Activated naive CD4-positive, alpha-beta T cell treated with Interleukin-2 at 50 U/mL for 16 hours (primary cell): ENCODE measurements at places on chromosomes 7 and 10.

GRCh38 chr7:112414855-112415490 lies 35.3 kb upstream of the IFRD1 start:
- DNase-seq: no peak

DNA sequence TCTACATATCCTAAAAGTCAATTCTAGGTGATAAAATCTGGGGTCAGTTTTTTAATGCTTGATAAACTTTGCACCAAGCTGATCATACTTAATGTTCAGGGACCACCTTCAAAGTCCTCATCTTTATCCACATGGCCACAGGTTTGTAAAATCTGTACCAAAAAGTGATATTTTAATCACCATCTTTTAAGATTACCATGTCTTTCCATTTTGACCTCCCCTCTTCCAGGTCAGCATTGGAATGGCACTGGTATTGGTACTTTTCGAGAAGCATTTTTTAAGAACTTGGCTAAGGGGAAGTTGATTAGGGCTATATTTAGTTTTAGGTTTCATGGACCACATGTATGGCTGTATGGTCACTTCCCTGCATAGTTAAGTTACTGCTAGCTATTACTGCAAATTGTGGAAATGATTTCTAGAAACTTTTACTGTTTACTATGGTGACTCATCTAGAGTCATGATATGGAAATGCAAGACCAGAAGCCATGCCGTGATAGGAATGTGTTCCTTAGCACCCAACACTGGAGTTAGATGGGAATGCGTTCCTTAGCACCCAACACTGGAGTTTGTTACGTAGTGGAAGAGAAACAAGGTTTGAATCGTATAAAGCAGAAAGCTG lies 50.8 kb upstream of the ABLIM1 start:
- DNase-seq: no peak

DNA sequence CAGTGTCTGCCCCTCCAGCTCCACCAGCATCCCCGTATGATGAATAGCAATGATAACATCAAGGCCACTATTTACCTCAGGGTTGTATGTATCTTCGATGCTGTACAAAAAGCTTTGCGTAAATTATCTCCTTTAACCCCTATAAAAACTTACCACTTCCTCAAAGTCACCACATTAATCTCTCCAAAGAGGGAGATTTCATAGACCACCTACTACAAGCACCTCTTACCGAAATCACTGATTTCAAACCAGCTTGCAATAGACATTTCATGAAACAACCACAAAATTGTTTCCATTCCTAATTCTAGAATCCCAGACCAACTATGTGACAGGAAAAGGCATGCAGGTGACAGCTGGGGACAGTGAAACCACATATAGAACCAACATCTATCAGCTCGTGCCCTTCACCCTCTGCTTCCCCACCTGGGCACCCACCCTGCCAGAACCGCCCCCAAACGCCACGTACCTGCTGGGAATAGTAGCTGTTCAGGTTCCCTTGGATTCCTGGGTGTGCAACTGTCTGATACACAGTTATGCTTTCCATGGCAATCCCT lies 20.1 kb upstream of the MMP21 start:
- DNase-seq: no peak

GRCh38 chr10:51918440-51918839 lies 219.0 kb upstream of the CSTF2T start:
- no peak for DNase-seq

DNA sequence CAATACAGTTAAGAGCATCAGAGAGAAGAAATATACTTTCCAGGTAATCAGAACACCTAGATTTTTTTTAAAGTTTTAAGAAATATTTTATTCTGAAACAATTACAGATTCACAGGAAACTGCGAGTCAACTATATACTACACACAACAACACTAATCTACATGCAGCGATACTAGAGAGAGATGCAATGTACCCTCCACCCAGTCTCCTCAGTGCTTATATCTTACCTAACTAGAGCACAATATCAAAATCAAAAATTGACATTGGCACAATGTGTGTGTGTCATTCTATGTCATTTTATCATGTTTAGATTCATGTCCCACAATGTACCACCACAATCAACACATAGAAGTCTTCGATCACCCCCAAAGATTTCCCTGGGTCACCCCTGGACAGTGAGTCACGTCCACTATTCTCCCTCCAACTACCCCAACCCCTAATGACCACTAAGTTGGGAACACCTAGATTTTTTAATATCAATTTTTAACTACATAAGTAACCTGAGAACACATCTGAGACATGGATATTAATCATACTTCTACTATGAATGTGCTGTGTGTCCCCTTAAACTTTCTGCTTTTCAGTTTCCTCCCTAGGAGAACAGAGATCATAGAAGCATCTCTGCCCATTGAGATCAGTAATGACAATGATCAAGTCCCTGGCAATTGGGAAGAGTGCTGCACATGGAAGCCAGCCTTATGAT lies 86.5 kb downstream of the GSAP start:
- no peak for DNase-seq

DNA sequence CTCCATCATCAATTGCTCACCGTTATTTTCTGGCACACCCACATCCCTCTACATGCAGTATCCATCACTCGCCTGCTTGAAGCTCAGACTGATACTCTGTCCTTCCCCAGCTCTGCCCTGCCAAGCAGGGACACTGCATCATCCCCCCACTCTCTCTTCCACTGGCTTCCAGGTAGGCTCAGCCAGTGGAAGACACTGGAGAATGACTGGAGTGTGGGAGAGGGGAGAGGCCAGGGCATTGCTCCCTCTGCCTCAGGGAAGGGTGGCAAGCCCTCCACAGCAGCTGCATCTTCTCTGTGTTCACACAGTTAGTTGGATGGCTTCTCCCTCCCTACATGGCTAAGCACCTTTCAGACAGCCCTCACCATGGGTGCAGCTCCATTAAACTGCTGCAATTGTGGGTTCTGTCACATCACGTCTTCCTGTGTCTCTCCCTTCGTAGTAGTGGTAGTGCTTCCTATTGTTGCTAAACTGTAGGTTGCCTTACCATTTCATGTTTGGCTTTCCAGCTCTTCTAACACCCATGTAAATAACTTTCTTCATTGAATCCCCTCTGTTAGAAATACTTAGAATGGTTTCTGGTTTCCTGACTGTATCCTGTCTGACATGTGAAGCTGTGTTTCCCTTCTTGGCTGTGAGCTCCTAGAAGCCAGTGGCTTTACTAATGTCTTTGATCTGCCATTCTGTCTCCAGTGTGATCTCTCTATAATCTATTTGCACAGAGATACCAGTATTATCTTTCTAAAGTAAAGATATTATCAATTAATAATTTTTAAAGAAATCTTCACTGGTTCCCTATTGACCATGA lies 483.7 kb upstream of the LRRN3 start:
- no peak for DNase-seq

GRCh38 chr10:49629431-49629881 lies 15.6 kb downstream of the CHAT start:
- no peak for DNase-seq

DNA sequence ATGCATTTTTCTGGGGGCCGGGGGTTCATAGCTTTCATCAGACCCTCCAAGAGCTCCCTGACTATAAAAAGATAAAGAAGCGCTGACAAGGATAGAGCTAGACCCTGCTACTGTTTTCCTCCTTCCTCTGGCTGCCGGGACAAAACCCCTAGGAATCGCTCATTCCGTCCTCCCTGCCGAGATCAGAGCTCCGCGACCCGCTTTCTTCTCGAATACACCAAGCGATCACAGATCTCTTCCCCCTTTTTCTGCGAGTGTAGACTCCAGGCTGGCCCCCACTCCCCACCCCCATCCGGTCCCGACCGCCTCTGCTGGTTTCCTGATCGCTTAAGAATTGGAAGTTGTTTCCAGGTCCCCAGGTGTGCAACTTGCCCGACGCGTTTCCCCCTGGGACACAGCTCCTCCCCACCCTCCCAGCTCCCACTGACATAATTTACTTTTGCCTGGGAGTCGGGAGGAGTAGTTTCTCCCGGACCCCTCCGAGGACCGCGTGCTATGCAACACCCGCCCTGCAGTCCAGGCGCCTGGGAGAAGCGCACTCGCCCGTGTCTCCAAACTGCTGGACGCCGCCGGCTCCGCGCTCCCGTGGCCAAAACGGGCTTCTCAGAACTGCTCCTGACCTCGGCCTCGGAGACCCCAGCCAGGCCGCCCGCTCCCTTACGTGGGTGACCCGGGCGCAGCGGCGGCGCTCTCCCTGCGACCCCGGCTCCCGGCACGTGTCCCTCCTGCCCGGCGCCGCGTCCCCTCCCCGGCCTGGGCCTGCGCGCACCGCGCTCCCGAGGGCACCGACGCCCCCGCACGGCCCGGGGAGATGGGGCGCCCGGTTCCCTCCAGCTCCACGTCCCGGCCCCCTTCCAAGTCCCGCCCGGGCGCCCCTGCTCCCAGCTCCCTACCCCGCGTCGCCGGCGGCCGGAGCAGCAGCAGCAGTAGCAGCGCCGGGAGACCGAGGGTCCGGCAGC lies 552 bp downstream of the IL15RA start:
- DNase-seq: peak; percentile 52

- no peak for DNase-seq
Observed at GRCh38 chr10:3926675-3927525, 141.9 kb upstream of the KLF6 start.

DNA sequence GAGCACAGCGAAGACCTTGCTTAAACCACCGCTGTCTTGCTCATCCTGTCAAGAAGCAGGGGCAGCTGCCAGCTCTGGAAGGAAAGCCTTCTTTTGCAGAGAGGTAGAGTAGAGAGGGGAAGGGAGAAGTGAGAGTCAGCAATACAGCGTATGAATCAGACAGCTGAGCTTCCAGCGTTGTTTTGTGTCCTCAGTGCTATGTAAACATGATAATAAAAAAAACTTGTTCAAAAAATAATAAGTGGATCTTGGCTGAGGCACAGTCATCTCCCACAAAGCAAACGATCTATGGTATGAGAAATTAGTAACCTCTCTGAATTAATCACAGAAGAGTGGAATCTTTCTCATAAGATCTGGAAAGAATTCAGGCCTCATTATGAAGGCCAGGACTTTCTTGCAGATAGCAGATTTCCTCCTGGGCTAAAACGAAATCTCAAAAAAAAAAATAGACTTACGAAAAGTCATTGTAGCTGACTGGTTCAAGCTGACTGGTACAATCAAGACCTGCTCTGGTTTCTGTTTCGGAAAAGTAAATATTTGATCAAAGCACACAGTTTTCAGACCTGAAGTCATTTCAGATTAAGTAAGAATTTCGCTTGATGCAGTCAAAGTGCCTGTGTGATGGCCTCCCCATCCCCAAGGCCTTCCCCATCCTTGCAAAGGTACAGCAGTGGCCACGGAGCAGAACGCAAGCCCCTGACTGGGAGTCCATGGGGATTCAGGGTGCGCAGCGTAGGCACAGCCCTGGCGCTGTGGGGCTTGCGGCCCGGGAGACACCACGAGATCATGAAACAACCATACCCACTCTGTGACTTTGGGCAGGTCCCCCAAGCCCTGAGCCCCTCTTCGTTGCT lies 29.4 kb downstream of the CHST15 start:
- DNase-seq: no peak

DNA sequence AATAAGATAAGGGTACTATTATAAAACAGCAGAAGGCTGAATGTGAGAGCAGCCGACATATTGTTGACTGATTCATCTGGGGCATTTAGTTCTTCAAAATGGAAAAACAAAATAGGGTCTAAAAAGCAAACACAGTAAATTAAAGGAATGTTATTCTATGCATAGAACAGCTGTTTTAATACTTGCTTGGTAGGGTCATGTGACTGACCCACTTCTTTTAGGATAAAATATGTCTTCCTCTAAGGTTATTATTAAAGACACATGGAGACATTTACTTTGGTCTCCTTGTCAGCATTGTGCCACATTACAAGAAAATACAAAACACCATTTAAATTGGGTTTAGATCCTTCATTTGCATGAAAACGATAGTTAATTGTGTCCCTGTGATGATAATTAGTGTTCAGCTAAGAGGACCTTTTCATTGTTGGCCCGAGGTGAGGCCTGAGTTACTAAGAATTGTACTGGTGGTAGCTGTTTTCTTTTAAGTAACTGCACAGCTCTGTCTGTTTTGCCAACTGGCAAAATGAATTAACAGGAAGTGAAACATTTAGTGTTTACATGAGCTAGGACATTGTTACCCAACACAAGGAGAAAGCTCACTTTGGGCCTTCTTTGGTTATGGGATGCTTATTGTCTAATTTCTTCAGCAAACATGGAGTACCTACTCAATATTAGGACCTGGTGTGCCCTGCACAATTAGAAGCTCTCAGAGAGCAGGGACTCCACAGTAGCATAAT lies 764.4 kb downstream of the LRMDA start:
- DNase-seq: no peak

- no peak for DNase-seq
Observed at GRCh38 chr7:30351724-30352123, 67.3 kb downstream of the ZNRF2 start.

- no peak for DNase-seq
Observed at GRCh38 chr10:3062502-3063186, 4.7 kb upstream of the PFKP start.

DNA sequence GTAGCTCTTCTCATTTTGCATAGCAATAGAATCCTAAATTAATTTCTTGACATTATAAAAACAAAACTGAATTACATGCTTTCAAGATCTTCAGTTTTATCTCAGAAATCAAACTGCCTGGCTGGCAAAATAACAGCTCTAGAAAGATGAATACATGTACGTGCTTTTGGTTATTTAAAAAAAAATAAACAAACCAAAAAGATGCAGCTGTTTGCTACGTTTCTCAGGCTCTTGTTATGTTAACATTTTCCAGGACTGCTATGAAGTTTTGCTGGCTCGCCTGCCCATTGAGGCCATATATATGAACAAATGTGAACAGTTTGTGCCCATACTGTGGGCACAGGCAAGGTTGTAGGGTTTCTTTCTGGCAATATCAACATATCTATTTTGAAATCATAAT lies 86.6 kb downstream of the ODAD2 start:
- no peak for DNase-seq

DNA sequence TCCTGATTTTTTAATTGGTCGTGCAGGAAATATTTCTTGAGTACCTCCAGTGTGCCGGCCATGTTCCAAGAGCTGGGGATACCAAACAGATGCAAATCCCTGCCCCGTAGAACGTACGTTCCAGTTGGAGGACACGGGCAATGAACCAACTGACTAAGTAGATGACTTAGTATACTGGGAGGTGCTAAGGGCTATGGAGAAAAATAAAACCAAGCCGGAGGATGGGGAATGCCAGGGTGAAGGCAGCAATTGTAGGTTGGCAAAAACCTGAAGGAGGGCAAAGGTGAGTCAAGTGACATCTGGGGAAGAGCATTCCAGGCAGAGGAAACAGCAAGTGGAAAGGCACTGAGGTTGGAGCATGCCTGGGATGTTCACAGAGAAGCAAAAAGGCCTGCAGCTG lies 6.8 kb upstream of the VSIR start:
- DNase-seq: no peak

DNA sequence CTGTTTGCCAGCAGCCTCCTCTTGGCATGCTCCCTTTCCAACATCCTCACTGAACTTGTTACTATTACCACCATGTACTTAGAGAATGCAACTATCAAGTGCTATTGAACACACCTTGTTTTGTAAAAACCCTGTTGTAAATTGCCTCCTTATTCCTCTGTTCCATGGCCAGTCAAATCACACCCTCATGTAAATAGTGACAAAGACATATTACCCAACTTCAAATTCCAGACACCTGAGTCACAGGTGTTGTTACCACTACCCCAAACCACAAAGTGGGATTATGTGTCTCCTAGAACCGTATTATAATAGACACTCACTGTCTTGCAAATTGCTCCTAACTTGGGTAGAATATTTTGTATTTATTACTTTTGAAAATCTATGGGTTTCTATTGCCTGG lies 263.2 kb upstream of the C7orf33 start:
- no peak for DNase-seq
